ENCODE measurements at places on chromosomes 13 and 19. TPM values are rescaled to one million over a fixed set of nuclear protein-coding genes. Genes with fewer than 3 reads are reported as not detected.

Gene TRPC4
- 1.7 TPM for total RNA-seq

Gene ATP8A2
- total RNA-seq, result 0.26 TPM

Gene SLC6A16
- total RNA-seq, result under 0.01 TPM

Gene CEBPG
- total RNA-seq, result 61.1 TPM

Gene POSTN
- 38.0 TPM for total RNA-seq

DNA sequence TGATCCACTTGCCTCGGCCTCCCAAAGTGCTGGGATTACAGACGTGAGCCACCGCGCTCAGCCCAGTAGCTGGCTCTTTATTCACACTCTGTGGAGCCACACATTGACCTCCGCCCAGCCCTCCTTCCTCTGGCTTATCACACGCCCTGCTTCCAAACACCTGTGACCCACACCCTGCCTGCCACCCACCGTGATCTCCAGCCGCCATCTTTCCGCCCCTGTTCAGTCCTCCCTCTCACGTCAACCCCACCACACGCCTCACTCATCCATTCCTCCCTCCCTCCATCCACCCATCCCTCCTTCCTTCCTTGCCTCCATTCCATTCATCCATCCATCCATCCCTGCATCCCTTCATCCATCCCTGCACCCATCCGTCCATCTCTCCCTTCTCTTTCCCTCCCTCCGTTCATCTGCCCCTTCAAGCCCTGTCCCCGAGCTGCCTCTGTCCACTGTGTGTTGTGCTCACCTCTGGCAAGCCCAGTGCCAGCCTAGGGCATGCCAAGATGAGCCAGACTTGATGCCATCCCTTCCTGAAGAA, 17.6 kb downstream of the ZNF296 start:
- no peak for DNase-seq
- H3K27me3 ChIP-seq, result no peaks in the 10 kb centered on the region
- no peak overlapping the region for H3K27ac ChIP-seq
- peaks cover 49% of the 10 kb centered on the region for H3K36me3 ChIP-seq
- no peak overlapping the region for H3K4me3 ChIP-seq
- H3K4me1 ChIP-seq, result no peaks in the 10 kb centered on the region

DNA sequence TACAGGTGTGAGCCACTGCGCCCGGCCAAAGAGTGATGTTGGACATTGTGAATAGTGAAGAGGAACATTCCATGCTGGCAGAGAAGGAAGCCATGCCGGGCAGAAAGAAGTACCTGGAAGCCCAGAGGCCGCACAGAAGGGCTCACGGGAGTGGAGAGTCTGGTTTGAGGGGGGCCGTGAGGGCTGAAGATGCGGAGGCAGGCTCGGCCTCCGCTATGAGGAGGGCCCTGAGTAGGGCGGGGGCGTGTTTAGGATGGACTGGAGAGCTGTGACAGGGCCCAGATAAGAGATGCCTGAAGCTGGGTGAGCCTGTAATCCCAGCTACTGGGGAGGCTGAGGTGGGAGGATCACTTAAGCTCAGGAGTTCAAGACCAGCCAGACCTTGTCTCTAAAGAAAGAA, 1.6 kb downstream of the JOSD2 start:
- H3K4me1 ChIP-seq, result peaks cover 2% of the 10 kb centered on the region
- no peak overlapping the region for H3K27ac ChIP-seq
- no peaks in the 10 kb centered on the region for H3K27me3 ChIP-seq
- DNase-seq, result no peak
- no peaks in the 10 kb centered on the region for H3K36me3 ChIP-seq

- no peaks in the 10 kb centered on the region for H3K4me1 ChIP-seq
- DNase-seq, result no peak
- no peak overlapping the region for H3K27ac ChIP-seq
- no peaks in the 10 kb centered on the region for H3K36me3 ChIP-seq
- H3K27me3 ChIP-seq, result peaks cover 3% of the 10 kb centered on the region
Measured at GRCh38 chr13:50744116-50744660, 99.3 kb downstream of the DLEU7 start.

DNA sequence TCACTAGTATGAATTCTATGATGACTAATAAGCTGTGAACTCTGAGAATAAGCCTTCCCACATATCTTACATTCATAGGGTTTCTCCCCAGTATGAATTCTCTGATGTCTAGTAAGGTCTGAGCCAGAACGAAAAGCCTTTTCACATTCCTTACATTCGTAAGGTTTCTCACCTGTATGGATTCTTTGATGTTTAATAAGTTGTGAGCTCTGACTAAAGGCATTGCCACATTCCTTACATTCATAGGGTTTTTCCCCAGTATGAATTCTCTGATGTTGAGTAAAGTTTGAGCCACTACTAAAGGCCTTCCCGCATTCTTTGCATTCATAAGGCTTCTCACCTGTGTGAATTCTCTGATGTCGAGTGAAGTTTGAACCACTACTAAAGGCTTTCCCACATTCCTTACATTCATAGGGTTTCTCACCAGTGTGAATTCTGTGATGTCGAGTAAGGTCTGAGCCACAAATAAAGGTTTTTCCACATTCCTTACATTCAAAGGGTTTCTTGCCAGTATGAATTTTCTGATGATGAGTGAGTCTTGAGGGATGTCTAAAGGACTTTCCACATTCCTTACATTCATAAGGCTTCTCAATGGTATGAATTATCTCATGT, 30.7 kb upstream of the ZFP82 start:
- no peak for DNase-seq
- no peaks in the 10 kb centered on the region for H3K36me3 ChIP-seq
- H3K4me1 ChIP-seq, result no peaks in the 10 kb centered on the region
- no peaks in the 10 kb centered on the region for H3K27me3 ChIP-seq
- H3K4me3 ChIP-seq, result no peak overlapping the region
- no peak overlapping the region for H3K27ac ChIP-seq

- H3K27ac ChIP-seq, result peak overlapping the region; percentile 100
- H3K4me1 ChIP-seq, result peaks cover 30% of the 10 kb centered on the region
- DNase-seq, result no peak
- peaks cover 8% of the 10 kb centered on the region for H3K36me3 ChIP-seq
Measured at GRCh38 chr19:13841962-13842290, 35.0 kb upstream of the NANOS3 start.

DNA sequence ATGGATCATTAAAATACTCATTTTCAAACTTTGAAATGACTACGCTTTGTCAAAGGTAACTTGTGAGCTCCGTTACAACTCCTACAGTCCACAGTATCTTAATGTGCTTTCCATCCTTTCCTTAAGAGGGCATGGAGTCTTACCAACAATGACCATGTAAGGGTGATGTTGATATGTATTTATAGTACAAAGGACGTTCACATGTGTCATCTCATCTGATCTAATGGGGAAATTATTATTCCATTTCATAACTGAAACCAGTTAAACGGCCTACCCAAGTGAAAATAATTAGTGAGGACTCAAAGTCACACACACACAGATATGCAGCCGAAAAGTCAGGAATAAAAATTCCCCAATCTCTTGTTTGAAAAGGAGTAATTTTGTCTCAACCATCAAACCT, 9.6 kb downstream of the USP12 start:
- DNase-seq, result no peak
- no peaks in the 10 kb centered on the region for H3K27me3 ChIP-seq
- peaks cover 2% of the 10 kb centered on the region for H3K36me3 ChIP-seq
- H3K4me1 ChIP-seq, result no peaks in the 10 kb centered on the region

GRCh38 chr19:658916-659839, 3.8 kb downstream of the RNF126 start:
- no peak overlapping the region for H3K4me3 ChIP-seq
- peak; percentile 67 for DNase-seq
- H3K36me3 ChIP-seq, result peaks cover 6% of the 10 kb centered on the region
- peak overlapping the region; percentile 57 for H3K27ac ChIP-seq
- H3K27me3 ChIP-seq, result no peaks in the 10 kb centered on the region

GRCh38 chr19:33285441-33285927, 16.9 kb downstream of the CEBPA start:
- H3K27me3 ChIP-seq, result peaks cover 5% of the 10 kb centered on the region
- no peaks in the 10 kb centered on the region for H3K4me1 ChIP-seq
- no peaks in the 10 kb centered on the region for H3K36me3 ChIP-seq
- no peak overlapping the region for H3K27ac ChIP-seq
- no peak overlapping the region for H3K4me3 ChIP-seq

DNA sequence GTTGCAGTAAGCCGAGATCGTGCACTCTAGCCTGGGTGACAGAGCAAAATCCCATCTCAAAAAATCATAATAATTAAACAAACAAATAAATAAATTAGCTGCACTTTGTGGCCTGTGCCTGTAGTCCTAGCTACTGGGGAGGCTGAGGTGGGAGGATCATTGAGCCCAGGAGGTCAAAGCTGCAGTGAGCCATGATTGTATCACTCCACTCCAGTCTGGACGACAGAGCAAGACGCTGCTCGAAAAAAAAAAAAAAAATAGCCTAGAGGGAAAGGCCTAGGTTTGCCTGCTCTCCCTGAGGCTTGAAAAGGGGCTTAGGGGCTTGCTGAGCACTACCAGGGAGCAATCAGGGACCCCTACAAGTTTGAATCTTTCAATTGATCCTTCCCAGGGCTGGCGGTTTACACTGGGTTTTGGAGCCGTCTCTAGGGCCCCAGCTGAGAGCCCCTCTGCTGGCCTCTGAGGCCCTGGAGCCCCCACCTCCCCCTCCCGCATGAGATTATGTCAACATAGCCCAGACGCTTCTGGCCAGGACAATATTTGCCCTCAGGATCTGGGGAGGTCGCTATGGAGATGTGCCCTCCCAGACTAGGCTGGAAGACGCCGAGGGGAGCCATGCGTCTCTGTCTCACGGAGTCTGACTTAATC, 10.4 kb upstream of the GIPR start:
- no peak overlapping the region for H3K4me3 ChIP-seq
- no peaks in the 10 kb centered on the region for H3K36me3 ChIP-seq
- H3K27ac ChIP-seq, result no peak overlapping the region

DNA sequence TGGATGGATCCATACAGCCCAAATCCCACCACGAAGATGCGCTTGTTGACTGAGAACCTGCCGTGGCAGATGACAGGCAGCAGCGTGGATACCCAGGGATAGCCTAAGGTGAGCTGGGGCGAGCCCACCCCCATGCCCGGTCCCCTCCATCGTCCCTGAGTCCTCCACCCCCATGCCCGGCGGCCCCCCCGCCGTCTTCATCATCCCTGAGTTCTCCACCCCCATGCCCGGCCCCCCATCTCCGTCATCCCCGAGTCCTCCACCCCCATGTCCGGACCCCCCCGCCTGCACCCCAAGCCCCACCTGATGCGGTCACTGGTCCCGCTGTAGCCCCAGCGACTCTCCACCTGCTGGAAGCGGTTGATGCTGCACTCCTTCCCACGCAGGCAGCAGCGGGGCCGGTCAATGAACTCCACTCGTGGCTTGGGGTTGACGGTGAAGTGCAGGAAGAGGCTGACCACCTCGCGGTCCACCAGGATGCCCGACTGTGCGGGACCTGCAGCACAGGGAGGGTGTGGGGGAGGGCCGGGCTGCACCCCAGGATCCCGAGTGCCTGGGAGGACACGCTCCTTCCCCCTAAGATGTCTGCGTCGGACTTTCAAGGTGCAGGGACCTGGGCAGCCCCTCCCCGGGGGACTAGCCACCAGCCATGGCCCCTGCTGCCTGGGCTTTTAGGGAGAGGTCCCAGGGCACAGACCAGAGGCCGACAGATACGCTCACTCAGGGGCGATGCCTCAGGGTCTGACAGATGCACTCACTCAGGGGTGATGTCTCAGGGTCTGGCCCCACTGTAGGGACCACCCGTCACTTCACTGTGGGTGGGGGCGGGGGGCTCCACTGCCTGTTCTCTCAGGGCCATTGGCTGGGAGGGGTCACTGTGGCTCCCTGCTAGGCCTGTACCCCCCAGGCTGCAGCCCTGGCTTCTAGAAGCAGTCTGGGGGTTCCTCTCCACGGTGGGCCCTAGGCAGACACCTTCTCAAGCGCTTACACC, 28.0 kb downstream of the BTBD2 start:
- no peaks in the 10 kb centered on the region for H3K27me3 ChIP-seq
- no peak overlapping the region for H3K4me3 ChIP-seq
- peaks cover 38% of the 10 kb centered on the region for H3K36me3 ChIP-seq
- no peak overlapping the region for H3K27ac ChIP-seq
- DNase-seq, result no peak

DNA sequence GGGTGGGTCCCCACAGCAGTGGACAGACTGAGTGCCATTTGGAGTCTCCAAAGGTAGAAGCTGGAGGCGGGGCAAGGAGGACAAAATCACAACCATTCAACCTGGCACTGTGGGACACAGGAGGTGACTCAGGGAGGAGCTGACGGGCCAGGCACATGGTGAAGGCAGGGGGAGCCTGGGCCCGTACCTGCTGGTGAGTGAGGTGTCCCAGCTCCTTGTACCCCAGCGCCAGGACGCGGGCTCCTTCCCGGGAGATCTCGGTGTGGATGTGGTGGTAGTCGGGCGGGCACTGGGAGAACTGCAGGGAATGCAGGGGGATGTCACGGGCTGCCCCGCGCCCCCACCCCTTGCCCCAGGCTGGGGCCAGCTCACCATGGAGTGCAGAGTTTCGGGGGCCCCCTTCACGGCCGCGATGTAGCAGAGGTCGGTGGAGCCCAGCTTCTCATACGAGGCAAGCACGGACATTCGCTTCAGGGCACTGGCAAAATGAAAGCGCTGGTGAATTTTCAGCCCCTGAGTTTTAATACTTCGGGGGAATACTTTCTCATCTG, 9.8 kb downstream of the ATP13A1 start:
- H3K36me3 ChIP-seq, result peaks cover 55% of the 10 kb centered on the region
- H3K27ac ChIP-seq, result no peak overlapping the region
- no peak overlapping the region for H3K4me3 ChIP-seq
- no peaks in the 10 kb centered on the region for H3K27me3 ChIP-seq

GRCh38 chr13:97809576-97809975, 143.9 kb upstream of the IPO5 start:
- no peaks in the 10 kb centered on the region for H3K4me1 ChIP-seq
- H3K27me3 ChIP-seq, result no peaks in the 10 kb centered on the region
- peak; percentile 45 for DNase-seq
- no peak overlapping the region for H3K27ac ChIP-seq

DNA sequence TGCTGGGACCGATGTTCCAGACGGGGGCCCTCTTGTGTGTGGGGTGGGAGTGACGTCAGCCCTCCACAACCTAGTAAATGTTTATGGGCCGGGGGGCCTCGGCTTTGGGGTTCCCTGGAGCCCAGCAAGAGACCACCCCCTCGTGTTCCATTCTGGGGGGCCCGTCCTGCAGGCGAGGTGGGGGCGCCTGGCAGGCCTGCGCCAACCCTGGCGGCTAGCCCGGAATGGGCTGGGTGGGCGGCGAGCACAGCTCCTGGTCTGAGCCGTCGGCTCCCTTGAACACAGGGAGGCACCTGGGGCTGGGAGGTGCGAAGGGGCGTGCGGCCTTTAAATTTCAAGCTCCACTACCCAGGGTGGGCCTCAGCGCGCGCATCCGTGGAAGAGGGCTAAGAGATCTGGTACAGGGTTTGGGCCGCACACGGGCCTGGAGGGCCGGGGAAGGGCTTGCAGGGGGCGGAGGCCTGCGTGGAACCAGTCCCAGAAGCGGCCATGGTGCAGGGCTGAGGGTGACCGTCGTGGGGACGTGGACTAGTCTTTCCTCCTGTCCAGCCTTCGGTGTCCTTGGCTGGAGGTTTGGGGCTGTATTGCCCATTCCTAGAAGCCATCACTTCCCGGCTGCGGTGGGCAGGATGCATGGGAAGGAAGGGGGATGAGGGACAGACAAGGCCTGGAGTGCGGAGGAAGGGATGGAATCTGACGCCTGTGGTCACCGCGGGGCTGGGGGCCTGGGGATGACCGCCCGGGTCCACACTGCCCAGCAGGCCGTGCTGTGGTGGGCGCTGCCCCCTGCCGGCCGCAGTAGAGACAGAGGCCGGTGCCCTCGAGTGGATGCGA, 11.4 kb downstream of the NDUFA11 start:
- H3K27me3 ChIP-seq, result no peaks in the 10 kb centered on the region
- peak; percentile 41 for DNase-seq
- no peak overlapping the region for H3K4me3 ChIP-seq
- H3K27ac ChIP-seq, result no peak overlapping the region
- peaks cover 13% of the 10 kb centered on the region for H3K36me3 ChIP-seq
